Activated CD8-positive, alpha-beta memory T cell treated with anti-CD3 and anti-CD28 coated beads for 1 hour (primary cell): ENCODE measurements at places on chromosomes 4 and X.

DNA sequence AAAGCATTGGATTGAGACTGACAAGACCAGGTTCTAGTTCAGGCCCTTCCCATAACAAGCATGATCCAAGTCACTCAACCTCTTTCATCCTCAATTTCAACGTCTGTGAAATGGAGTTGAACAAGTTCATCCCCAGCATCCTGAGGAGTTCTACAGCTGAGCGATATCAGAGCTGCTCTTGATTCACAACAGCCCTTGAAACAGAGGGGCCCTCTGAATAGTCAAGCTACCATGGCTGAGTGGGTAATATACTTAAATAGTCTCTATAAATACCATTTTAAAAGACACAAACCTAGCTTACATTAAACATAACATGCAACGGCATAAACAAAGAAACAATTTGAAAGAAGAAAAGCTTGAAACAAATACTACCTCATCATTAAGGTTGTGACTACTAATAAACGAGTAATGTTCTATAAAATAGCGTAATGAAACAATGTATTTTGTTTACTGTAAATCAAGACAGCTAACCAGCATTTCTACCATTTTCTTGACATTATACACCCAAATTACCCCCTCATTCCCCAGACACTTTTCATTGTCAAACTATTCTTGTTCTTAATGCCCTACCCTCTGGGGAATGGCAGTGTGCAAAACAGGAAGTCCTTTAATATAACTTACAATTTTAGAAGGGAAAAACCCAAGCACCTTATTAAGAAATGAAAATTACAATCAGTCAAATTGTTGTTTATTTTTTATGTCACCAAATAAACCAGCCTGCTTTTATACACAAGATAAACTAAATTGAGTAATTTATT lies 202.3 kb downstream of the PARM1 start:
- DNase-seq = no peak

DNA sequence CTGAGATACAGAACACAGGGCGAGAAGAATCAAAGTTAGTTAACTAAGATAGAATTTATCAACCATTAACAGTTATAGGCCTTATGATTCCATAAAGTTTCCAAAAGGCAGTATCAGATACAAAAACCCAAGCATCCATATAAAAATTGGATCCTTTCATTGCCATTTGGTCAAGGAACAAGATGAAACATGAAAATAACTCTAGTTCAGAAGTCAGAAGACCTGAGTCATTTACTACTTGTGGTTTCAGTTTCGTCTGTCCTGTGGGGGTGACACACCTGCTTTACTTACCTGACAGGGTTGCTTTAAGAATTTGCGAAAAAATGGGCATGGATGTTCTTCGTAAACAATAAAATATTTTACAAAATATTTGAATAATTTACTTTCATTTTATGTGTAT lies 130.8 kb downstream of the ANAPC10 start:
- DNase-seq = no peak

- DNase-seq = no peak
These were observed 23.1 kb downstream of the DACH2 start for GRCh38 chrX:86171366-86171765.

GRCh38 chr4:18366892-18367291 lies 345.3 kb upstream of the LCORL start:
- DNase-seq = no peak

DNA sequence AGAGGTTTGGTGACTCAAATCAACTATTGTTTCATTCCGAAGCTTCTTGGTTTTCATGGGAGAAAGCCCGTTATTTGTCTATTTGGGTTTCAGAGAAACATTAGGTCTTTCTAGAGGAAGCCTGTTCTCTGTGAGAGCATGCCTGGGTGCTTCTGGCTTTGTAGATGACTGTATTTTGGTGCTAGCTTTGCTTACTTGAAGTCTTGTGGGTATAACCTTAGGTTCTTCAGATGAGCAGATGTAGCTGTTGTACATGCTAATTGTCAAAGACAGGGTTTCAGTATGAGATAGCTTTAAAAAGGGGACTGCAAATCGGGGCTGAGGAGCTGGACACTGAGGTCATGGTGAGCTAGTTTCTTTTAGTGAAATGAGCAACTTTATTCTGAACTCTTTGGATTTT lies 7.9 kb upstream of the STOX2 start:
- no peak for DNase-seq

GRCh38 chr4:15469402-15470127 lies at the start of gene CC2D2A:
Gene CC2D2A, plus strand, starts transcription at chr4:15469882. Its CDS starts 6,051 bp downstream, at chr4:15475933.
- no peak for DNase-seq

GRCh38 chrX:148771440-148771839 lies 271.0 kb downstream of the AFF2 start:
- no peak for DNase-seq

DNA sequence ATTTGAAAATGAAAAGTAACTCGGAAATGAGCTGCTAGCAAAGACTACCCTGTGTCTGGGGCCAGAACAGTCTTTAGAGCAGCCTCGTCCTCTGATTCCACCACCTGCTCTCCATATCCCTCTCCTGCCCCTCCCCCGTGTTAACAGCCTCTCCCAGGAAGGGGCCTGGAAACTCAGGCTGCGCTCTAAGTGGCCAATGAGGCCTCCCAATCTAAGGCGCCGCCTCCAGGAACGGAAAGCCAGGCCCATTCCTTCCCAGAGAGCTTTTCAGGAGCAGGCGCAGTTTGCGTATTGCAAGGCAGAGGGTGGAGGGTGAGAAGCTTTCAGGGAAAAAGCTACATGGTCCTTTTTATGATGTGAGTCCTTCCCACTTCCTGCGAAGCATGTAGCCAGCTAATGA lies 31.2 kb downstream of the RS1 start:
- no peak for DNase-seq

DNA sequence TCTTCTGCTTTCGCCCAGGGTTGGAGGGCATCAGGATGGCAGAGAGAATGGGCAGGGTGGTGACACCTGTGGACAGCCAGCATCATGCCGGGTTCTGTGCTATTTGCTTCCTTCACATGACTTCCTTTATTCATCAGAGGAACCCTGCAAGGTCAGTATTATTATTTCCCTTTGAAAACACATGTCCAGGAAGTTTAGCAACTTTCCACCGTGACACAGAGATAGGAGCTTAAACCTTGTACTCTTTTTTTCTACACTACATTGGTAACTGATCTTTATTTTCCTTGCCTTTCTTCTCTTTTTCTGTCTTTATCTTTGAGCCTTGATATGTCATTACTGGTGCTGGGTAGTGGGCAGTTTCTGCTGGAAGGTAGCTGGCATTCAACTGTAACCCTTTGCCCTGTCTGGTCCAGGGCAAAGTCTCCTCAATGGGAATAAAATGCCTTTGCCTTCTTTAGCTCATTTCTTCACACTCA lies 5.0 kb upstream of the MGST2 start:
- no peak for DNase-seq

DNA sequence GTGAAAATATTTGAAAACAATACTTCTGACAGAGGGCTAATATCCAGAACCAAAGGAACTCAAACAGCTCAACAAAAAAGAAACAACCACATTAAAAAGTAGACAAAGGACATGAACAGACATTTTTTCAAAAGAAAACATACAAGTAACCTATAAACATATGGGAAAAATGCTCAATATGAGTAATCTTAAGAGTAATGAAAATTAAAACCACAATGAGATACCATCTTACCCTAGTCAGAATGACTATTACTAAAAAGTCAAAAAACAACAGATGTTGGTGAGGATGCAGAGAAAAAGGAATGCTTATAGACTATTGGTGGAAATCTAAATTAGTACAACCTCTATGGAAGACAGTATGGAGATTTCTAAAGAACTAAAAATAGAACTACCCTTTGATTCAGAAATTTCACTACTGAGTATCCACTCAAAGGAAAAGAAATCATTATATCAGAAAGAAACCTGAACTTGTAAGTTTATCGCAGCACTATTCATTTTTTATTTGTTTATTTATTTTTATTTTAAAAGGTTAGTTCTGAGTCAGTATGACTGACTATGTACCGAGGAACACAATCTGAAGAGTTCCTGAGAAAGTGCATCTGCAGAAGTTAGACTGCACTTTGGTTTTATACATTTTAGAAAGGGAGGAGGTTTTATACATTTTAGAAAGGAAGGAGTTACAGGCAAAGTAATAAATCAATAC lies 231.3 kb downstream of the INPP4B start:
- no peak for DNase-seq
